ENCODE measurements at places on chromosomes 13 and 19.

DNA sequence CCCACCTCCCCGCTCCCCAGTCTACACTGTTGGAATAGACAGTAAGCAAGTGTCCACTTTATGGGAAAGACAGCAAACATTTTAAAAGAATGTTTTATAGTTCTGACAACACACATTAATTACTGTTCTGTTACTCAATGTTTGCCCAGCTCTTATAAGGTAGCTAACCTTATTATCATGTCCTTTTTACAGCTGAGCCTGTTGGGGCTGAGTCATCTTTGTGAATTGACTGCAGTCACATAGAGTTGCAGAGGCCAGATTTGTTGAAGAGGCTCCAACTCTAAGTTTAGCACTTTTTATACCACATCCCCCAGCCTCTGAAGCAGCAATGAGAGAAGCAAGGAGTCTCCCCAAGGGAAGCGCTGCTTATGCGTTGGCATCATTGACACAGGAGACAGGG, 76.2 kb downstream of the C13orf42 start:
- no peak for DNase-seq

DNA sequence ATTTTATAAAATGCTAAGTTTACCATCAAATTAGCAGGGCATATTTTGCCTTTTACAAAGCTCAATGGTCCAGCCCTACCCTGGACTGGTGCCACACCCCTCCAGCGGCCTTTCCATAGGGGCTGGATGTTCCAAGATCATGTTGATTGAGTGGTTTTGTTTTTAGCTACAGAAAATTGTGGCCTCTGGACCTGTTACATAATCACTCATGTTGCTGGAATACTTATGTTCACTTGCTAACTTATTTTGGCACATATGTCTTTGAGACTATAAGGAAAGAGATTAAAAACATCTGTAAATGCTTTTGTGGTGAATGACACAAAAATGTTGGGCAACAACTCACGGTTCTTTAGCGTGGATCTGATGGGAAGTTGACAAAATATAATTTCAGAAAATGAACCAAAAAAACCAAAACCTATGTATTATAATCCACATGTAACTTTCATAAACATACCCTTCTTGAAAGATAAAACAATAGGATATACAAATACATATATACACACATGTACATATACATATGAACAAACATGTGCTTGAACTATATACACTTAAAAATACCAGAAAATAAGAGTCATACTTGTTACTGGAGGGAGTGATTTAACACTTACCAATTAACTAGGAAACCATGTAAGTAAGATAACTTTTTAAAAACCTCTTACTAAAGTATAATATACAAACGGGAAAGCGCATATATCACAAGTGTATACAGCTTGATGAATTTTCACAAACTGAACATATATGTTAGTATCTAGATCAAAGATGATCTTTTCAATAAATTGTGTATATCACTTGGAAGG, 46.6 kb upstream of the SLC15A1 start:
- peak; percentile 8 for DNase-seq

- DNase-seq, result no peak
Measured at GRCh38 chr19:4278419-4279266, at the start of gene SHD. TSS of gene SHD (plus strand) at chr19:4279266. CDS start at chr19:4280064, 798 bp downstream.

DNA sequence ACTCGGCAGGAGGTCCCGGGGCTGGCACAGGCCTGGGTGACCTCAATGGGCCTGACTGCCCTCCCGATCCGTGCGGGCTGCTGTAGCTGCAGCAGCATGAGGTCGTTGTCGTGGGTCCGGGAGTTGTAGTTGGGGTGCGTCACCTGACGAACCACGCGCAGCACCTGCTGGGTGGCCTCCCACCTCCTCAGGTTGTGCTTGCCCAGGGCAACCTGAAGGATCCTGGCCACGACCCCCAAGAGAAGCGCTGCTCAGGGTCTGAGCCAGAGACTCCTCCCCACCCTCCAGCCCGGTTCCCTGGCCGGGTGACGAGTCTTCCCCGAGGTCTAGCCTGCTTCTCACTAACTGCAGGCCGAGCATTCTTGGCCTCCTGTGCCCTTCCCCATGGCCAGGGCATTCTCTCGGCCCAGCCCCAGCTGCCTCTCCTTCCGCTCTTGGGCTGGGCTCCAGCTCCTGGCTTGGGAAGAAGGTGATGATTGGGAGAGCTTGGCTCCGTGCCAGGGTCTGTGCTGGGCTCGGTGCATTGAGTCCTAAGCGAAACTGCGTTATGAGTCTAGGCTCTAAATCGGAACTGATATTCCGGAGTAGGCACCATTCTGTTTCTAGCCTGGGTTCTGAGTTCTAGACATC, 3.1 kb downstream of the KLK14 start:
- DNase-seq, result no peak

DNA sequence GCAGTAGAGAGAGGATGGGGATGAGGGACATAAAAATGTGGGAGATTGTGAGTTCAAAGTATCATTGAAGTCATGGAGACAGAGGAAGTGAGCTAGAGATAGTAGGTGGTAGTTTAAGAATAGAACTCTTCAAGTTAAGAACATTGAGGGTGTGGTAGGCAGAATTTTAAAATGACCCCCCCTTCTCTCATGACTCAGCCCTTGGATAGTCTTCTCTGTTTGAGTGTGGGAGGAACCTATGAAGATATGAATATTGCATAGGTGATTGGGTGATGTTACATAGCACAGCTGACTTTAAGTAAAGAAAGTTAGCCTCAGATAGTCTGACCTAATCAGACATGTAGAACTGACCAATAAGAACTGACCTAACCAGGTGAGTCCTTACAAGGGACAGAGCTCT, 418.6 kb downstream of the FOXO1 start:
- DNase-seq, result no peak

DNA sequence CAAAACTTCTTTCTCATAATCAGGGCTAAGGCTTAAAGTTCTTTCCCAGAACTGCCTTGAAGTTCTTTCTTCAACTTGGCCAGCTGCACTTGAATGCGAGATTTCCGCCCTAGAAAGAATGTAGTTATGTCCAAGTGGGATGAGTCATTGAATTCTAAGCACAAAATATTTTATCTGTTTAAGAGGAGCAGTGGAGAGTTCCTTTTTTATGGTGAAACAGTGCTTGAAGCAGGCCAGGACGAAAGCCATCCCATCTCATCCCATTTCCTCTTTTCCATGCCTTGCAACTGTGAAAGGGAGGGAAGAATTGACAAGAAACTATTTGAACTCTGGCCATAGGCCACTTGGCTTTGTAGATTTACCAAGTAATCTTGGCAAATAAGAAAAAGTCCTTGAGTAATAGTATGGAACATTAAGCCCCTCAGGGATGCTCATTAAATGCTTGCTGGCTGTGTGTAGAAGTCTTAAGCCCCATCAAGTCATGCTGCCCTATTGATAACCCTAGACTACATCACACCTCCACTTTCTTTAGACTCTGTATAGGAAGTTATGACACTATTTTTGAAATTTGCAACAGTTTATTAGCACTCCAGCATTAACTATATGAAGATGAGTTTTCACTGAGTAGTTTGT, 174.5 kb downstream of the KCTD12 start:
- peak; percentile 86 for DNase-seq

DNA sequence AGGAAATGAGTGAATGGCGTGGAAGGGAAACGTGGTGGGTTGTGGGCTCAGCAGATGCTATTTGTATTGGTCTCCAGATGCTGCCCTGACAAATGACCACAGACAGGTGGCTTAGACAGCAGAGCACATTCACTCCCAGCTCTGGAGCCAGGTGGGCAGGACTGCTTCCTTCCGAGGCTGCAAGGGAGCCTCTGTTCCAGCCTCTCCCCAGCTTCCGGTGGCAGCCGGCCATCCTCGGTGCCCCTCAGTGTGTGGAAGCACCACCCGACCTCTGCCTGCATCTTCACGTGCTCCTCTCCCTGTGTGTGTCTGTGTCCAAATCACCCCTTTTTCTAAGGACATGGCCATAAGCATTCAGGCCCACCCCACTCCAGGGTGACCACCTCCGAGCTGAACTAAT, 105.1 kb downstream of the SOX1 start:
- no peak for DNase-seq

- DNase-seq, result no peak
Measured at GRCh38 chr13:65912516-65912915, 1317.6 kb downstream of the PCDH9 start.

- no peak for DNase-seq
Measured at GRCh38 chr19:15285896-15286591, 46.3 kb downstream of the BRD4 start.

DNA sequence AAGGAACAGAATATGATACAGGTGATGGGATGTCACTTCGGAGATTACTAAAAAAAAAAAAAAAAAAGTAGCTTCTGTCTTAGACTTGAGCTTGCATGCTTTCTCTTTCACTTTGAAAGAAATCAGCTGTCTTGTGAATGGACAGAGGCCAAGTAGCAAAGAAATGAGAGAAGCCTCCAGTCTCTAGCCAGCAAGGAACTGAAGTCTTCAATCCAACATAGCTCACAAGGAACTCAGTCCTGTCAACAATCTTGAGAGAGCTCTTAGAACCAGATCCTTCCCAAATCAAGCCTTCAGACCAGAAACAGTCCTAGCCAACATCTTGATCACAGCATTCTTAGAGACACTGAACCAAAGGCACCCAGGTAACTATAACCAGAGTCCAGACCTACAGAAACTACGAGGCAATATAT, 7.7 kb downstream of the N4BP2L2 start:
- DNase-seq, result peak; percentile 34

GRCh38 chr19:5961969-5962945, 15.7 kb downstream of the RANBP3 start:
- peak; percentile 23 for DNase-seq

- no peak for DNase-seq
Measured at GRCh38 chr13:30305456-30305970, 1.8 kb downstream of the KATNAL1 start.

GRCh38 chr19:2171349-2172145, 7.8 kb downstream of the DOT1L start:
- no peak for DNase-seq

Measured in ELR (cell line).